Dorsolateral prefrontal cortex (tissue), 122 donors: ENCODE measurements at places on chromosomes 5 and 9.
A peak's percentile ranks its signal among the peaks of the same experiment; 100 is the strongest.

DNA sequence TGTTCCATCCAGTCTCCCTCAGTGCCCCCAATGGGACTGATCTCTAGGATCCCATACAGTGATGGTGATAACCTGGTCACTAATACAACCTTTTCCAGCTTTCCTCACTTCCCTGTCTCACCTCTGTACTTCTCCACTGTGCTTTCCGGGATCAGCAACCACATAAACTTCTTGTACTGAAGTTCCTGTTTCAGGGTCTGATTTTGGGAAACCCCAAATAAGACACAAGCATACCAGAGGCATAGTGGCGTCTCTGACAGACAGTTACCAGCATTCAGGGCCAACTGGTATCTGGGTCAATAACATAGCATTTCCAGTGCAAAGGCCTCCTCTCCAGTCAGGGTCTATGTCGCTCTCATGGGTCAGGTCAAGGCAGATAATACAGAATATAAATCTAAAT, 64.3 kb downstream of the GLDC start:
- DNase-seq = no peak

DNA sequence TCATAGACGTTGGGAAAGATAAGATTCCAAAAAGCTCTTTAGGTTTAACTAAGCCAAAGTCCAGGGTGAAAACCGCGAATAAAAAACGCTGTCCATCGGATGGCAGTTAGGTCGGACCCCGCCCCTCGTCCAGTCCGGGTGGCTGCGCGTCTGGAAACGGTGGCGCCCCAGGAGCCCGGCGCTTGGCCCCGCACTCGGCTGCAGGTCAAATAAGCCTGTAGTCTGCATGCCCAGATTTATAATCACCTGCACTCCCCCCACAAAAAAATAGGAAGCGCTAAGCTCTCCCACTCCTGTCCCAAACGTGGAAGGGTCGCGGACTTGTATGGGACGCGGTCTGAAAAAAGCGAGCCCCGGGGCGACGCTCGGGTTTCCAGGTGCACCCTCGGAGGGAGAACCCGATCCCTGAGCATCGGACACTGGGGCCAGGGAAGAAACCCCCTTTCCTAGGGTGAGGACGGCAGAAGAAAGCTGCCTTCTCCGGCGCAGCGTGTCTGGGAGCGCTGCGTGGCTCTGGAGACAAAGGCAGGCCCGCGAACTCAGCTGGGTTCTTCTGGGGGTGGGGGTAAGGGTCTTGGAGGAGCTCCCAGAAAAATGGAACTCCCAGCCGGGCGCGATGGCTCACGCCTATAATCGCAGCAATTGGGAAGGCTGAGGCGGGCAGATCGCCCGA, 923 bp upstream of the ZBTB5 start:
- DNase-seq = peak; percentile 37

- peak; percentile 54 for DNase-seq
These were observed 34.6 kb upstream of the NEK6 start for GRCh38 chr9:124222918-124223720.

DNA sequence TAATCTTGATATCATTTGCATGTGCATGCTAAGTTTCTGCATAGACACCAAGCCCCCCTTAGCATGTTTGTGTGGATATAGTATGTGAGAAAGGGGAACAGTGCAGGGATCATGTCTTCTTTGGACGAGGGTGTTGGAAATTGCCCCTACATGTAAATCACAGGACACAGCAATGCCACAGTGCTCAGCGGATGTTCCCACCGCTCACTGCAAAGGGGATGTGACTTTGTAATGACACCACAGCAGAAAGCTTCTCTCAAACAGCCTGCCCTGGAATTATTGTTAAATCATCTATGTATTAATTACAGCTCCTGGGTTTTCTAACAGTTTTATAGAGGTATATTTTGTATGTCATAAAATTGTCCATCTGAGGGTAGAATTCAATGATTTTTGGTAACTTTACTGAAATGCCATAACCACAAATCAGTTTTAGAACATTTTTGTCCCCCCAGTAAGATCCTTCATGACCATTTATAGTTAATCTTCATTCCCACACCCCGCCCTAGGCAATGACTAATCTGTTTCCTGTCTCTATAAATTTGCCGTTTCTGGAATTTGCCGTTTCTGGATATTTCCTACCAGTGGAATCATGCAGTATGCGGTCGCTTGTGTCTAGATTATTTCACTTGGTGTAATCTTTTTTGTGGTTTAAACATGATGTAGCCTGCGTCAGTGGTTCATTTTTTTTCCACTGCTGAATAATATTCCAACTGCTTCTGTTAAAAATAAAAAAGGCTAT, 648.5 kb upstream of the WWC1 start:
- DNase-seq = no peak

- no peak for DNase-seq
These were observed 8.1 kb downstream of the SETD9 start for GRCh38 chr5:56917534-56917933.

GRCh38 chr9:5633243-5633642, 4.3 kb downstream of the RIC1 start:
- DNase-seq = no peak

- DNase-seq = no peak
These were observed 37.7 kb upstream of the PAPPA start for GRCh38 chr9:116115761-116116353.

DNA sequence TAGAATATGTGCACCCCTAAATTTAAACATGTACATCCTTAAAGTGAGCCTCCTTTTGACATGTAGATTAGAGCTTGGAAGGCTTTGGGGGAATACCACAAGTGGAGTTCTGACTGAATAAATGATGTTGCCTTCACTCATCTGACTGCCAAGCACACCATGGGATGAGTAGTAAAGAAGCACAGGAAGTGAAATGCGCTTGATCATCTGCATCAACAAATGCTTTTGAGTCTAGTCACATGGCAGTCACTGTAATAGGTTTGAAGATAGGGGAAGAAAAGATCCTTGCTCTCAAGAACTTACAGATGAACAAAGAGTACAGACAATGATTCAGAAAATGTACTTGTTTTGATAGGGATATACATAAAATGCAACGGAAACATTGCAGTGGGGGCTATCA, 62.0 kb upstream of the STARD4 start:
- DNase-seq = no peak

- DNase-seq = no peak
These were observed 199.8 kb downstream of the MAPKAP1 start for GRCh38 chr9:125507226-125507625.

DNA sequence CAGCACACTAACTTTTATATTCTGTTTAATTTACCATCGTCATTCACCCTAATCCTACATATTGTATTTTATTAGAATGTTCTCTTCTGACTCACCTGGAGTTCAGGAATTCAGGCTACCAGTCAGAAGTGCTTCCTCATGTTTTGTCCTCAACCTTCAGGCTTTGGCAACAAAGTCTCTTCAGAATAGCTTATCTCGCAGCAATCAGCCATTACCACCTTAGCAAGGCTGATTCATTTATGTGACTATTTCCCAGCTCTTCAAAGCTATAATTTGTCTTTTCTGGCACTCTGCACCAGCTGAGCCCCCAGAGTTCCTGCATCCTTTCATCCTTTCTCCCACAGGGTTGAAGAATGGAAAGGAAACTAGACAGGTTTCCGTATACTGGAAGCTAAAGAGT, 365.5 kb upstream of the CDH18 start:
- DNase-seq = no peak

- no peak for DNase-seq
These were observed 7.5 kb upstream of the CYFIP2 start for GRCh38 chr5:157258450-157258849.

GRCh38 chr9:91060520-91061343, 259.1 kb downstream of the SYK start:
- DNase-seq = no peak
